ENCODE measurements at places on chromosomes 11 and 22.

DNA sequence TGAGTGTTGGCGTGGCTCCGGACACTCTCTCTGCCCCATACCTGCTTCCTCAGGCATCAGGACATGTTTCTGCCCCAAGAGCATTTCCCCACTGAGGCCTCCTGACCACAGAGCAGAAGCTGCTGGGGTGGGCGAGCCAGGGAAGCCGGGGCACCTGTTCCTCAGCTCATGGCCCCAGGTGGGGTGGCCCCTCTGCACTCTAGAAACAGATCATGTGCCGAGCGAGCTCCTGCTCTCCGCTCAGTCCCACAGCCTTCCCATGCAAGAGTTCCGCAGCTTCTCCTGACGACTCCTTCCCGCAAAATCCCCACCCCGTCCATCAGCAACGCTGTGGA is 22.4 kb upstream of the PANX2 start:
- DNase-seq = no peak

- DNase-seq = no peak
Measured at GRCh38 chr11:110874437-110875030, 162.3 kb upstream of the ARHGAP20 start.

DNA sequence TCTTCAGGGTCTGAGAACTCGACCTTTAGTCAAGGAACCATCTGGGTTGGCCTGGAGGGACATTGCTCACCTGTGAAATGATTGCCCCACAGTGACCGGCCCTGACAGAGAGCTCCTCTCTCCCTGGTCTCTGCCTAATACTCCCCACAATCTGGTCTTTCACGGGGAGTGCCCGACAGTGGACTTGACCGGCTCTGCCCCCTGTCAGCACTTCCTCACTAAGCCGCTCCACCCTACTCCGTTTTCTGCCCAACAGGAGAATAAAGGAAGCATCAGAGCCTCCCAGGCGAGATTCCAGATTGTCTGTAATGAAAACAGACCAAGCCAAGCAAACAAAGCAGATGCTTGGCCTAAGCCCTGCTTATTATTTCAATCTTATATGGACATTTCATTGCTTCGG is 87.8 kb downstream of the FBXO7 start:
- no peak for DNase-seq

DNA sequence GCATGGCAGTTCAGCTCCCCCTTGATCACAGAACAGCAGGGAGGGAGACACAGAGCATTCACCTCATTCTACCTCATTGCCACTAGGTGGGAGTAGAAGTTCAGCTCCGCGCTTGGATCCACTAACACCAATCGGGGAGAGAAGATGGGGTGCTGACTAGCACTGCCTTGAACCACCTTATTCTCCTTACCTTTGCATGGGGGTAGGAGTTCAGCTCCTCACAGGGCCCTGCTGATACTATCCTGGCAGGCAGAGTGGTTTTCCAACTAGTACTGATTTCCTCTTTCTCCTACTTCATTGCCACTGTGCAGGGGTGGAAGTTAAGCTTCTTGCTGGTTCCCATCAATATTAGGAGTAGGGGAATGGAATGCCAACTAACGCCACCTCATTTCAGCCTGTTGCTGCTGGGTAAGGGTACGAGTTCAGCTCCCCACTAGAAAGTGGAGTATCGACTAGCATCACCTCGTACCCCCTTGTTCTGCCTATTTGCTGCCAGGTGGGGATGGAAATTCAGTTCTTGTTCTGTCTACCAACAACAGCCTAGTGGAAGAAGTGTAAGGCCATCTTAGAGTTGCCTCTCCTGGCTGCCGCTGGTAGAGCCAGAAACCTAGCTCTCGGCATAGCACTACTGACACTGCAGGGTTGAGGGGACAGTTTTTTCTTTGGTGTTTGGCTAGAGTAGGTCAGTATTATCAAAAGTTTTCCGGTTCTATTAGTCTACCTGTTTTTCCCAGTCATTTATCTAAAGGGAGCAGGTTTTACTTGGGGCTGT is 550.9 kb upstream of the CCDC90B start:
- DNase-seq = no peak

DNA sequence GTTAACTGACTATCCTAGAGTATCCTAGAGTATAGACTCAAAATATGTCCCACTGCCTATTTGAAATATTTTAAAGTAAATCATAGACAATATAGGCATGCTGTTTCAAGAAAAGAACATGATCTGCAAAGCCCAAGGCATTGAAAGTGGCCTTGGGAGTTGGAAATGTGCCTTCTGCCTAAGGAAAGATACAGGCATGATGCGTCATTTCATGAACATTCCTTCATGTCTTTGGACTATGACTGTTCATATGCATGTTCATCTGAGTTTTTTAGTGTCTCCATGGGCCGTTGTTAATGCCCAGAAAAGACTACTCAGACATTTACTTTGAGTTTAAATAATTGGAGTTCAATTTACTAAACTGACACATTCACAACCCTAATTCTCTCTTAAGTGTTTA is 69.7 kb upstream of the PRDM11 start:
- no peak for DNase-seq

GRCh38 chr11:36238036-36238631 is 51.1 kb downstream of the COMMD9 start:
- DNase-seq = no peak

DNA sequence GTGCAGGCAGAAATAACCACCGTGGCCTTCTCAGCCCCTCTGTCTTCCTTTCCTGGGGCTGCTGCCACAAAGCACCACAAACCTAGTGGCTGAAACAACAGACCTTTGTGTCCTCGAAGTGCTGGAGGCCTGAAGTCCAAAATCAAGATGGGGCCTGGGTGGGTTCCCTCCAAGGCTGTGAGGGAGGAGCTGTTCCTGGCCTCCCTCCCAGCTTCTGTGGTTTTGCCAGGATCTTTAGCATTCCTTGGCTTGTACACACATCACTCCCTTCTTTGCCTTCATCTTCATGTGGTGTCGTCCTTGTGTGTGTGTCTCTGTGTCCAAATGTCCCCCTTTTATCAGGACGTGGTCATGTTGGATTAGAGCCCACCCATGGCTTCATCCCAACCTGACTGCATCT is 29.0 kb upstream of the PARVG start:
- no peak for DNase-seq

- DNase-seq = no peak
Measured at GRCh38 chr11:132358573-132358953, 988.1 kb downstream of the NTM start.

- no peak for DNase-seq
Measured at GRCh38 chr11:128246810-128247594, 340.4 kb downstream of the ETS1 start.

DNA sequence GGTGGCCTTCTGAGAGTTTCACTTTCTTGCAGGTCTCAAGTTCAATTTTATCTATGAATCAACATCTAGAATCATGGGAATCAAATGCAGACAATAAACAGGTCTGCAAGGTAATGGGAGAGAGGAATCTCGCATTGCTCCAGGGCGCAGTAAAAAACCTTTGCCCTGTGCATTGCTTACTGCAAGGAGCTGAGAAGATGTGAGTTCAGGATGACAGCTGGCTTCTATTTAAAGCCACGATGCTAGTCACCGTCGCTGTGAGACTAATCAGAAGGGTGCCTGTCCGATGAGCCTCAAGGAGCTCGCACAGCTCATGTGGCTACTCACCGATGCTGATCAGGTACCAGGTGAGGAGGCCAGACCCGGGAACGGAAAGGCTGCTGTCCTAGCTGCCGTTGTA is 30.2 kb upstream of the APOA1 start:
- no peak for DNase-seq

- no peak for DNase-seq
Measured at GRCh38 chr22:49523374-49524008, 304.2 kb downstream of the BRD1 start.

GRCh38 chr11:119034813-119035212 is 4.1 kb upstream of the SLC37A4 start:
- DNase-seq = no peak

- no peak for DNase-seq
Measured at GRCh38 chr11:119700536-119701346, 28.3 kb downstream of the NECTIN1 start.

DNA sequence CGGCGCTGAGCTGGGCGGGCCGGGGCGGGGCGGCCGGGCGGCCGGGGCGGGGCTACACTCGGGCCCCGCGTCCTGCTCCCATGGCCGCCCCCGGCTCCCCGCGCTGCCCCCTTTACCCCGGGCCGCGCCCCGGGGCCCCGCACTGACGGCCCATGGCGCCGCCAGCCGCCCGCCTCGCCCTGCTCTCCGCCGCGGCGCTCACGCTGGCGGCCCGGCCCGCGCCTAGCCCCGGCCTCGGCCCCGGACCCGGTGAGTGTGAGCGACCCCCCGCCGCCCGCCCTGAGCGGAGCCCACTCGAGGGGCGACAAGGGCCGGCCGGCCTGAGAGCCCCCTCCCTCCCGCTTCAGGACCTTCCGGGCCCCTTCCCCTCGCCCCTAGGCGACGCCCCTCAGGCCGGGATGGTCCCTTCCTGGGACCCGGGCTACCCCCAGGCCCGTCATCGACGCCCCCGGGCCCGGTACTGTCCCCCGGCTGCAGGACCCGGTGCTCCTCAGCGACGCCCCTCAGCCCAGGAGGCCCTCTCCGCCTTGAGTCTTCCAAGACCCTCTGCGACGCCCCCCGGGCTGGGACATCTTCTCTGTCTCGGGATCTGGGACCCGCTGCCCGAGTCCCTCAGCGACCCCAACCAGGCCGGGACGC is at the start of gene KREMEN1:
Gene KREMEN1, plus strand, starts transcription at position 57 of the 639 bp plus-strand sequence. Its CDS starts 96 bp downstream, at position 153.
- DNase-seq = no peak

- DNase-seq = no peak
Measured at GRCh38 chr11:132357811-132358572, 987.6 kb downstream of the NTM start.

DNA sequence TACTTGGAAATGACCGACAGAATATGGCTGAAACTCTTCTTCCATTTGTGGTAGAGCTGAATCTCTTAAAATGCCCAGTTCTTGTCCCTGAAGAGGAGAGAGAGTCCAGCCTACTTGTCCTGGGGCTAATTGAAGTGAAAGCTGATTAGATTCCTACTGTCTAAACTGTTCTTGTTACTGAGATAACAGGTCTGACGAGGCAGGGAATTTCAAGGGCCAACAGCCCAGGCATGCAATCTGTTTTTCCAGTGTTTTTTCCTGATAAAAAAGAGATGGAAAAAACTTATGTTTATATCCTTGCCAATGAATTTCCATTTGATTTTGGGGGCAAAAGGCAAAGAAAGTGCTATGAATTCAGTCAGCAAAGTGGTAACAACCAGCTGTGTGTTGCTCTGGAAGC is 195.5 kb downstream of the ETS1 start:
- DNase-seq = no peak

- no peak for DNase-seq
Measured at GRCh38 chr11:83310718-83311117, 24.6 kb upstream of the CCDC90B start.

DNA sequence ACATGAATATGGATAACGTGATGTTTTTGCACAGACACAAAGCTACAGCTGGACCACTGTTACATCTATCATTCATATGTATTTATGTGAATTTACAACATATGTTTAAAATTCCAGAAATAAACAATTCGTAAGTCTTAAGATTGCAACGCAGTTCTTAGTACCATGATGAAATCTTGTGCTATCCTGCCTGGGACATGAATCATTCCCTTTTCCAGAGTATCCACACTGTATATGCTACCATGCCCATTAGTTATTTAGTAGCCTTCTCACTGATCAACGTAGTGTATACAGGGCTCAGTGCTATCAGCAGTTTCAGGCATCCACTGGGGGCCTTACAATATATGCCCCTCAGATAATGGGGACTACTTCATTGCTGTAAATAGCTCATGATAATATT is 4.3 kb downstream of the ATL3 start:
- DNase-seq = no peak

DNA sequence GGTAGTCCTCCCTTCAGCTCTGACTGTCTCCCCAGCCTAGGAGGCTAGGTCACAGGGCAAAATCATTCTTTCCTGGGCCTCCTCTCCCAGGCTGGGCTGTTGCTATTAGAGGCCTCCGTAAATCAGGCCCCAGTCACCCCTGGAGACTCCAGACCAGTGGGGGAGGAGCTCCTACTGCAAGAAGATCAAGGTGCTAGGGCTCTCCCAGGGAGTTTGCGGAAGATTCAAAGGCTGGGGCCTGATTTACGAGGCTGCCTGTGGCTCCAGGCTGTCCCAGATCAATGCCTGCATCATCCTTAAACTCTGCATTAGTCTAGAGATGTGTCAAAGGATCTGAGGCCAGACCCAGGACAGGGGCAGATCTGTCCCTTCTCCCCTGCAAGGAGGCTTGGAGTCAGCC is 346.2 kb downstream of the TENM4 start:
- DNase-seq = no peak

GRCh38 chr11:6301096-6301495 is 19.2 kb downstream of the CAVIN3 start:
- no peak for DNase-seq

- DNase-seq = no peak
Measured at GRCh38 chr11:75369560-75370255, 18.2 kb upstream of the ARRB1 start.

- DNase-seq = no peak
Measured at GRCh38 chr11:61601512-61601911, 20.6 kb upstream of the SYT7 start.
